ENCODE measurements at places on chromosomes 3 and 15.
A peak's percentile ranks its signal among the peaks of the same experiment; 100 is the strongest.

GRCh38 chr15:62899090-62899493 is 143.5 kb upstream of the TPM1 start:
- no peak for DNase-seq

DNA sequence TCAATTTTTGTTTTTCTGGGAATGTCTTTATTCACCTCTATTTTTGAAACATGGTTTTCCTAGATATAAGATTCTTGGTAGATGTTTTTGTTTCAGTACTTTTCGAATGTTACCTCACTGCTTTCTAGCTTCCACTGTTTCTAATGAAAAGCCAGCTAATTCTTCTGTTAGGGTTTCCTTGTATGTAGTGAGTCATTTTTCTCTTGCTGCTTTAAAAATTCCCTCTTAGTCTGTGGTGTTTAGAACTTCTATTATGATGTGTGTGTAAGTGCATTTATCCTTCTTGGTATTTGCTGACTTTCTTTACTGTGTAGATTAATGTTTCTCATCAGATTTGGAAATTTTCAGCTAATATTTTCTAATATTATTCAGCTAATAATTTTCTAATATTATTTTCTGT is 151.1 kb upstream of the OSTN start:
- DNase-seq, result no peak

DNA sequence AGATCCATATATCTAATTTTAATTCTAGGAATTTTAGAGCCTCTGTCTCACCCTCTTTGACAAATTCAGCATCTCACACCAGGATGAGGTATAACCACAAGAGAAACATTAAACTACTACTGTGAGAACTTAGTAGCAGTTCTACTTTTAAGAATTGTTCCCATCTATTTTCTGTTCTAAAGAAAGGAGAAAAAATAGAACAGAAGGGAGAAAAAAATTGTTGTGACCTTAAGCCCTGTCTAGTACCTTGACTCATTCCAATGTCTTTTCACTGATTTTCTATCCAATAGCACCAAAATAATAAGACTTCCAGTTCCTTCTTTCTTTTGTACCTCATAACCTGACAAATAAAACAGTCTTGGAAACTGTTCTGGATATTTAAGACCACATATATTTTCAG is 37.0 kb downstream of the FRMD5 start:
- no peak for DNase-seq

DNA sequence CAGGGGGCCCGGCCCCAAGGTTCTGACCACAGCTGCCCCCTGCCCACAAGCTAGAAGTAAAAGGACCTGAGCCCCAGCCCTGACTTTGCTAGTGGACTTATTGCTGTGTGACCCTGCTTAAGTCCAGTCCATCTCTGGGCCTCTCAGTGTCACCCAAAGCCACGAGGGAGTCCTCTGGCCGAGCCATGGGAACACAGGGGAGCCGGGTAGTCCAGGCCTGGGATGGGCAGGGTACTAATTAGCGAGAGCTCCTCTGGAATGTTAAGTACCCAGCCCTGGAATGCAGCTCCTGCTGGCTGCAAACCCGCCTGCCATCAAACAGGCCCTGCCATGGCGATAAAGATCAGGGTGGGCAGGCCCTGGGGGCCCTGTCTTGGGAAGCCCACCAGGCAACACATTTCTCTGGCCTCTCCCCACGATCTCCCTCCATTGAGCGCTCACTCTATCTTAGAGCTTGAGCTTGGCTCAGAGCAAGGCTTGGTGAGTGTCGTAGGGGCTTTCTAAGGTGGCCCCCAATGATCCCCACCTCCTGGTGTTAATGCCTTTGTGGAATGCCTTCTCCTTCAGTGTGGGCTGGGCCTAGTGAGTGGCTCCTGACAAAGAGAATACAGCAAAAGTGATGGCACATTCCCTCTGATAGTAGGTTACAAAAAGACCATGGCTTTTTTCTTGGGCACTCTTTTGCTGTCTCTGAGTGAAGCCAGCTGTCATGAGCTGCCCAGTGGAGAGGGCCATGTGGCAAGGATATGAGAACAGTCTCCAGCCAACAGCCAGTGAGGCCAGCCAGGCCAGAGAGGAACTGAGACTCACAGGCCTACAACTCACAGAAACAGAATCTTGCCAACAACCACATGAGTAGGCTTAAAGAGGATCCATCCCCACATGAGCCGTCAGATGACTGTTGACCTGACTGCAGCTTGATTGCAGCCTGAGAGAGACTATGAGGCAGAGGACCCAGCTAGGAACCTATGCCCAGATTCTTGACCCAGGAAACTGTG is 133.1 kb downstream of the SMAD6 start:
- no peak for DNase-seq

DNA sequence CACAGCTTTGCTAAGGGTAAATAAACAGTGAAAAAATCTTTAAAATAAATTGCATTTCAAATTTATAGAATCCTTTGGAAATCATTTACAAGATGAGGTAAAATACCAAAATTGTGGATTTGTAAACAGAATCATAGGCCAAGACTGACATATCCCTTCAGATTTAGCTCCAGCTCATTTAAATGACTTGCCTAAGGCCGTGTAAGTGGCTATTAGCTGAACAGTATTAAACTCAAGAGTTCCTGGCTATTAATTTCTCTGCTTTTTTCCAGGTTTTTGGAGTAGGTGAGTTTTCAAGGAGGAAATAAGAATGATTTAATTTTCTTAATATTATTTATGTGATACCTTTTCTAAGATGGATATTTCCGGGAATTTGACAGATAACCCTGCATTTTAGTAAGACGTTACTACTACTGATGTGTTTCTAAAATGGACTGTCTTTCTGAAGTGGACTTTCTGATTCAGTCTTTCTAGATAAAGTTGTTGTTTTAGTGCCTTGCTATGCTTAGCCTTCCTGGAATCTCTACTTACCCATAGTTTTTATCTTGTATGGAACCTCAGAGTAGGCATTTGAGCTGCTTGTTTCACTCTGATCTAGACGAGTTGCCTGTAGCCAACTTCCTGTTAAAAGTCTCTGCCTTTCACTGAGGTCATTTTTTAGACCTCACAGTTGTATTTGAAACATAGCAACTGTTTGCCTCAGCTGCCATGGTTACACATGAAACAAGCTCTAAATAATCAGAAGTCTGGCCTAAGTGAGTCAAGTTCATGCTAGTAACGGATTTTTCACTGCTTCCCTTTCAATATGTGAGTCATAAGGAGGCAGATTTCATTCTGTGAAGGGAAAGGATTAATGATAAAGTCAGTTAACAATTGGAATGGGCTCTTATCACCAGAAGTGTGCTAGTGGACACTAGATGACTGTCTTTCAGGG is 127.0 kb downstream of the KLHL25 start:
- no peak for DNase-seq

DNA sequence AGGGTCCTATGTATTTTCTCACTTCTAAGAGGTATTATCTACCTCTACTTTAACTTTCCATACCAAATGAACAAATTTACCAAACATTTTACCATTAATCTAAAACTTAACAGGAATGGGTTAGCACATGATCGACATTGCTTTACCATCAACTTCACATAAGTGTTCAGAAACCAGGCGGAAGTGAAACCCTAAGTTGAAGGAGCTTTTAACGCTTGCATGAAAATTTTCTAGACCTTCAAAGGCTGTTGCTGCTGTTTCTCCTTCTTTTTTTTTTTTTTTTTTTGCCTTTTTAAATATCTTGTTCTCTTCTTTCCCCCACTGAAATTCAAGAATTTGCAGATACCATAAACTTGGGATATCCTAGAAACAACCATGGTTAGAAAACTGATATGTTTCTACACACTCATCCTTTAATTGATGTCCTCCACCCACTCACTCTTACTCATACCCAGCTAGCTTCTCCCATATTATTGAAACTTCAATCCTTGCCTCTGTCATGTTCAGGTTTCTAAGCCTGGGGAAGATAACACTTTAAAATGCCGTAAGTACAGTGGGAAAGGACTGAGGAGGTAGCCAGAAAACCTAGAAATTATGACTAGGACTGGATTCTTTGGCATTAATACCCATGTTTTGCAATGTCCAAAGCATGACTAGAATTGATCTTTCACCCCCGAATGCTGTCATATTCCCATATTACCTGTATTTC is 24.7 kb downstream of the MYO5A start:
- DNase-seq, result no peak

DNA sequence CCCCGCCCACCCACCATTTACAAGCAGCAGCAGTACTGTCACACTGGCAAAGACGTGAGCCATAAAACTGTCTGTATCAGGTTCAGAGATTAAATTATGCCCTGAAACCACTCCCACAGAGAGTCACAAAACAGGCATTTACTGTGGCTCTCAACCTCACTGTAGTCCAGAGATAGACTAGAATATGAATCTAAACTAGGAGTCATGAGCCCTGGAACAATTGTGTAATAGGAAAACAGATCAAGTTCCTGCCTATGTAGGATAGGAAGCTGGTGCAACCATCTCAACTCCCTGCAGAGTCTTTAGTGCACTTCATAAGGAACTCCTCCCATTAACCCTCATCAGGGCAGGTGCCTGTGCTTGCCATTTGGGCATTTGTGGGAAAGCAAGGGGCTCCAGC is 61.7 kb downstream of the FAM227B start:
- no peak for DNase-seq

DNA sequence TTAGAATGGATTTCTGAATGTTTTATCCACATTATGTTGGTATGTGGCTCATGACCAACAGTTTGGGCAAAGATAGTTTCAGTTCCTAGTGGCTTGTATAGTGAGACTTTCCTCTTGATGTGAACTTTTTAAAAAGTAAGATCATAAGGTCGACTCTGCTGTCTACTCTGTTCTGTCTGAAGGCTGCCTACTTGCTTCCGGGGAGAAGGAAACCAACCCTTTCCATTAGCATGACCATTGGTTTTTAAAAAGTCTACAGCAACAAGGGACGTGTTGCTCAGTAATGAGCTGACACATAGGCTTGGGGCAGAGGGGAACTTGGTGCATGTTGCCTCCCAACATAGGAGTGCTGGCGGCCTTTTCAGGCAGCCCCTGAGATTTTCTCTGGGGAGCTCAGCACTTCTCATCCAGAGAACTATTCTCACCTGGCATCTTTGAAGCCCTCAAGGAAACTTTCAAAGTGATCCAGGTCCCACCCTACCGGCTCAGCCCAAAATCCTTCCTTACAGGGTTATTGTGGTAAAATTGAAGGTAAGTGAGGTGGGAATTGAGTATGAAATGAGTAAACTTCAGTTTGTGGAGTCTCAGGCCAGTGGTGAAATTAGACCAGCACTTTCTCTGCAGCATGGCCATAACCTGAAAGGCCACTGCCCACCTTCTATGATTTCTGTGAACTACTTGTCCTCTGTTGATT is 30.6 kb downstream of the PSMD6 start:
- DNase-seq, result no peak

DNA sequence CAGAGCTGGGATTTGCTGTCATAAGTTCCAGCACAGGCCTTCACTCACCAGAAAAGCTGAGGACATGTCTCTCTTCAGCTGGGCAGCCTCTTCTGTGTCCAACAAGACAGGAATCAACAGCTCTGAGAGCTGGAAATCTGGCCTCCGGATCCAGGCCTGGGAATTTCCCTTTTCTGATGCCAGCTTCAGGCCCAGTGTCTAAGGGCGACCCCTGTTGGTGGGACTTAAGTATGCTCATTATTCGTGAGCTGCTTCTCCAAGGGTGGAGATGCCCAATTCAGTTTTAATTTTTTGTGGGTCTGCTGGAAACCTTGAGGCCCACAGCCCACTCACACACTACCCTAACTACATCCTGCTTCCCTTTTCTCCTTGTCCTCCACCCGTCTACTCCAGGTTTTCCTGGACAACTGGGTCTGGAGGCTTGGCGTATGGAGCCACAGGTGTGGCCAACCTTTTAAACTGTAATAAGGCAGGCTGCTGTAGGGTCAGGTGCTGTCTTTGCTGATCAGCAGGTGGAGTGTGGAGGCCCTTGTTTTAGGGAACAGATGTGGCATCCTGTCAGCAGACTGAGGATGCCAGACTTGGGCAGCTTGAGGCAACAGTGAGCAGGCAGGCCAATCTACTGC is 2.6 kb upstream of the CEMIP start:
- peak; percentile 44 for DNase-seq

- DNase-seq, result no peak
Observed at GRCh38 chr3:108569336-108569735, 19.9 kb downstream of the CIP2A start.

DNA sequence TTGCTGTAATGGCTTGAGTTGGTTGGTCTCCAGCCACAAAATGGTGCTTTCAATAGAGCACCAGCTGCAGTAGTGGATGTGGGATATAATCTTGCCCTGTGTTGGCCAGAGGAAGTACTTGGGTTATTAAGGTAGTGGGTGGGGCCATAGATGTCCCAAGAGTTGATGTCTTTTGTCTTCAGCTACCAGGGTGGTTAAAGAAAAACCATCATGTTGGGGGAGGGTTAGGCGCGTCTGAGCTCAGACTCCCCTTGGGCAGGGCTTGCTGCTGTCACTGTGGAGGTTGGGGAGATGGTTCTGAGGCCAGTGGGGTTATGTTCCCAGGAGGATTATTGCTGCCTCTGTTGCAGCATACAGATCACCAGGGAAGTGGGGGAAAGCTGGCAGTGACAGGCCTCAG is 46.9 kb upstream of the GADL1 start:
- DNase-seq, result no peak

GRCh38 chr3:172478116-172478515 is 29.9 kb upstream of the GHSR start:
- DNase-seq, result no peak

GRCh38 chr3:98644168-98644567 is 50.8 kb upstream of the CPOX start:
- no peak for DNase-seq

- DNase-seq, result no peak
Observed at GRCh38 chr3:182261041-182261440, 532.3 kb upstream of the ATP11B start.

GRCh38 chr3:171178714-171179113 is 152.2 kb upstream of the SLC2A2 start:
- no peak for DNase-seq

DNA sequence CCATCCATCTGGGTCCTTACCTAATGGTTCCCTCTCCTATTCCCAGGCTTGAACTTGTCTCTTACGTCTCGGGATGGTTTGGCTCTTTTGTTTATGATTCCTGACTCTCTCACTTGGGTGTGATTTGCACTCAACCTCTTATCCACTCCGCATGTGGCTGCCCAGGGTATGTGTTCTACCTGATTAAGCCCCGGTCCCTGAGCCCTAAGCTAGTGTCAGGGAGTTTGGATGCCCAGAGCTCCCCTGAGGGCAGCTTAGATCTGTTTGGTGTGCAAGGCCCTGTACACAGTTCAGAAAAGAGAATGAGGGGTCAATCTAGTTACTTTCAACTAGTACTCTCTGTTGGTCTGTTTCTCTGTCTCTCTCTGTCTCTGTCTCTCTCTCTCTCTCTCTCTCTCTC is 15.9 kb upstream of the STARD5 start:
- no peak for DNase-seq

DNA sequence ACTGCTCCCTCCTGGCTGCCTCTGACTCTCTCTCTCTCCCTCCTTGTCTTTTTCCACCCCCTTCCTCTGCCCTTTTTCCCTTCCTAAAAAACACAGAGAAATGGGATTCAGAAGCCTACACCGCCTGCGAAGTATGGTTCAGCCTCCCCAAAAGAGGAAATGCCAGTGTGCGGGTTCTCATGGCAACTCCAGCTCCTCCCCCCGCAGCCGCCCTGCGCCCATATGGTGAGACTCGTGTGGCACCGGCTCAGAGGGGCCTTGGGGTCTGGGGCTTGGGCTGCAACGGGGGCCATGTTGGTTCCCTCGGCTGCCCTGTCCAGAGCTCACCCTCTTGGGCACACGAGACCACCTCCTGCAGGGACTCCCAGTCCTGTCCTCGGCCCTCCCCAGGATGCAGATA is 23.6 kb upstream of the LINGO1 start:
- DNase-seq, result no peak
